ENCODE measurements at places on chromosomes 12 and 14.

DNA sequence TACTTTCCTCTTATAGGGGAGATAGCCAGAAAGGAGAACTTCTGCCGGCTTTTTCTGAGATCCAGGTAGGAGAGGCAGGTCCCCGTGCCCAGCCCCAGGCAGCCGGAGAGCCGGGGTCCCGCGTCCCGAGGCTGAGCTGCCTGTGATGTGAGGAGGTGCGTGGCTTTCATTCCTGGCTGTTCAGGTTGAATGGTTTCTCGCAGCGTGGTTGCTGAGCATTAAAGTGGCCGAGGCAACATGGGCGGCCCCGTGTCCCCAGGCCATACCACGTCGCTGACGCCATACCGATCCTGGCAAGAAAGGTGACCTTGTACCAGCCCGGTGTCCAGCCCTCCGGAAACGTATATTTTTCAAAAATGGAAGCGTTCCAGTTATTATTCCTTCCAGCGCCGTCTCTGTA is 116.7 kb upstream of the MYL2 start:
- DNase-seq = no peak

- no peak for DNase-seq
These were observed 431.6 kb downstream of the ZFP36L1 start for GRCh38 chr14:68361231-68361630.

DNA sequence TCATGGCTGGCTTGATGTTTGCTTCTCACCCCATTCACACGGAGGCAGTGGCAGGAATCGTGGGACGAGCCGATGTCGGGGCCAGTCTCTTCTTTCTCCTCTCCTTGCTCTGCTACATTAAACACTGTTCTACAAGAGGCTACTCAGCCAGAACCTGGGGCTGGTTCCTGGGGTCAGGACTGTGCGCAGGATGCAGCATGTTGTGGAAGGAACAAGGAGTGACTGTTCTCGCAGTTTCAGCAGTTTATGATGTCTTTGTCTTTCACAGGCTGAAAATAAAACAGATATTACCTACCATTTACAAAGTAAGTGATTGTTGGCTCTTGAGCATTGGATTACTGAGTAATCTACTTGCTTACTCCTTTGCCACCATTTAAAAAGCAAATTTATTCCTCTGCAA is 170.6 kb downstream of the TMTC2 start:
- DNase-seq = no peak

DNA sequence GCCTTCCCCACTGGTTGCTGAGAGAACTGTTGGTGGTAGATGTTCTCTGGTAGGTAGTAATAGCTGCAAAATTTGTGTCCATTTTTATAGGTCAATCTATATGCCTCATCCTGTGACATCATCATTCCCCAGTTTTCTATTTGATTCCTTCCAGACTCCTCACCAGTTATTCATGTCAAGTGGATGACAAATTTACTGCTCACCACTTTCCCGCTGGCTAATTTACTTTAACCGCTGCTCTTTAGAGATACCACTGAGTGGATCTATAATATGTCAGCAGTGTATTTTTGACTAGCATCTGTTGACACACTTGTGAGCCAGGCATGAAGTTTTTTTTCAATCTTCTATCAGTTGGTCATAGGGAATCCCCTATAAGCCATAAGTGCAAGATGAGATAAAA is 24.6 kb downstream of the GPR65 start:
- DNase-seq = no peak

DNA sequence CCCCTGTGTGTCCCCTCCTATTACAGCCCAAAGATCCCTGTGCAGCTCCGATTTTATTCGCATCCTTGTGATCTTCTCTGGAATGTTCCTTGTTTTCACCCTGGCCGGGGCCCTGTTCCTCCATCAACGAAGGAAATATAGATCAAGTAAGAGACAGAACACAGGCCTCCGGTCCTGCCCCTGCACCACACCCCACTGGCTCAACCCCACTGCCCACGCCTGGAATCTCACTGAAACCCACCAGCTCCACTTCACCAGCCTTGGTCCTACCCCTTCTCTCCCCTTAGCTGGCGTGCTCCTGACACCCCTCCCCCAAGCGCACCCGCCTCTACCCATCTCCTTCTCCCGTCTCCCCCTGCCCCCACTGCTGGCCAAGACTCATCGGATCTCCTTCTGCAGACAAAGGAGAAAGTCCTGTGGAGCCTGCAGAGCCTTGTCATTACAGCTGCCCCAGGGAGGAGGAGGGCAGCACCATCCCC is 934 bp upstream of the TAPBPL start:
- DNase-seq = no peak

DNA sequence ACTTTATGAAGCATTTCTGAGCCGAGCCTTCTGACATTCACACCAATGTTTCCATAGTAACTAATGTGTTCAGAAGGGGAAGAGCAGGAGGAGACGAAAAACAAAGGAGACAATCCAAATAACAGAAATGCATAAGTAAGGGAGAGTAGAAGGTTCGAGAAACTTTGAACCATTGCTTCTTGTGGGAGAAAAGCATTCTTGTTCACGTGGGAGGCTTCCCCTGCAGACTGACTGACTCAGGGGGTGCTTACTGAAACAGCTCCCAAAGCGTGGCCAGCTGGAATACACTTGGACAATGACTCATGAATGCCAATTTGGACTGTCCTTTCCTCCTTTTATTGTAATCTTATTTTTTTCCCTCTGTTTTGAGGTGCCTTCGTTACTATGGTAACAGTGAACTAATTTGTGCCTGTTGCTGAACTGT is 73.9 kb downstream of the NEDD1 start:
- DNase-seq = peak; percentile 70

- DNase-seq = peak; percentile 80
These were observed 9.2 kb upstream of the PAPLN start for GRCh38 chr14:73227812-73228781.

GRCh38 chr14:66603945-66604344 is 96.0 kb downstream of the GPHN start:
- DNase-seq = no peak
